GDM1 (cell line): ENCODE measurements at places on chromosomes 6 and 20.

- DNase-seq: no peak
These were observed 349.8 kb downstream of the CDC5L start for GRCh38 chr6:44737341-44737740.

GRCh38 chr20:21710341-21710740, 4.9 kb downstream of the PAX1 start:
- no peak for DNase-seq

GRCh38 chr20:47389867-47390347, 33.4 kb upstream of the ZMYND8 start:
- no peak for DNase-seq

DNA sequence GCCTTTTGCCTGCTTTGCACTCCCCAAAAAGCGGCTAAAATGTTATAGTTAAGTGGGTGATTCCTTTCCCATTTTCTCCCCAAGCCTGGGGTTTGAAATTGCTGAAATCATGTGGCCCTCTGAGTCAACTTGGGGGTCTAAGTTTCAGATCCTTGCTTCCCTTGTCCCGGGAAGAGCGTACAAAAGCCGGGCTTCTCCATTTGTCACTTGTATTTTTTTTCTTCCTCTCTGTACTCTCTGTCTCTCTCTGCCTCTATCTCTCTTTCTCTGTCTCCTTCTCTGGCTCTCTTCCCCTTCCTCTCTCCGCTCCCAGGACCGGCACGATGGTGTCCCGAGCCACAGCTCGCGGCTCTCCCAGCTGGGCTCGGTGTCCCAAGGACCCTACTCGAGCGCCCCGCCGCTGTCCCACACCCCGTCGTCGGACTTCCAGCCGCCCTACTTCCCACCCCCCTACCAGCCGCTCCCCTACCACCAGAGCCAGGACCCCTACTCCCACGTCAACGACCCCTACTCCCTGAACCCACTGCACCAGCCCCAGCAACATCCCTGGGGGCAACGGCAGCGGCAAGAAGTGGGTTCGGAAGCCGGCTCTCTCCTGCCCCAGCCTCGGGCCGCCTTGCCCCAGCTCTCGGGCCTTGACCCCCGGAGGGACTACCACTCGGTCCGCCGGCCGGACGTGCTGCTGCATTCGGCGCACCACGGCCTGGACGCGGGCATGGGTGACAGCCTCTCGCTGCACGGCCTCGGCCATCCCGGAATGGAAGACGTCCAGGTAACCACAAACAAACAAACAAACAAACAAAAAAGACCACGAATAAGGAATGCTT, 4.6 kb downstream of the TFAP2B start:
- no peak for DNase-seq

DNA sequence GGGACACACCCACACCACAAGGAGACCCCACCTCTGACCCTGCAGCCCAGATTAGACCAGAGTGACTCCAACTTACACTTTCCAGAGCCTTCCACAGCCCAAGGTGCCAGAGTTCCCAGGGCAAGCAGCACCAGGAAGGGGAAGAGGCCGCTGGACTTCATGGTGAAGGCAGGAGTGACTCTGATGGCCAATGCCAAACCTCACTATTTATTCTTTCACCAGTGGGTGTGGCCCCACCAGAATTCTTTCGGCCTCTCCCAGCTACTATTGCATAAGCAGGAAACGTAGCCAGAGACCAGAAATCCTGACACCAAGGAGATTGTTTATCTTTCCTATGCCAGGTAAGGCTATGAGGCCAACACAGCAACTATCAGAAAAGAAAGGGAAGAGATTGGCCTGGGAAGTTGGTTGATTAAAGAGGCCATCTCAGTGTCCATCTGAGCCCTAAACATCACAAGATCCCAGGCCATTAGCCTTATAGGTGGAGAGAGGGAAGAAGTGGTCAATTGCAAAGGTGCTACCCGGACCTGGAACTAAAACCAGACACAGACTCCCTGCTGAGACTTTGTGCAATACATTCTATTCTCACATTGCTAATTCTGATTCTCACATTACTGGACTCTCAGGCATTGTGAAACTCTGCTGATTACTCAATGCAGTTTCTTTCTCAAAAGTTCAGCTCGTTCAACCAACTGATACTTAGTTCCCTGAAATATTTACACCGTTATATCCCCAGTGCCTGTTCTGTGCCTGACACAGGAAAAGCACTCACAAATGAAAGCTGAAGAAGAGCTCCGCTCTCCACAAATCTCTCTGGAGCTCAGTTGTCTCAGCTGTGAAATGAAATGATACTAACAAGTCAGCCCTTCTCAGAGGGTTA, at the start of gene SLPI:
TSS of gene SLPI (minus strand) at position 182 of the 880 bp plus-strand sequence. CDS start at position 161, 21 bp downstream.
- no peak for DNase-seq

DNA sequence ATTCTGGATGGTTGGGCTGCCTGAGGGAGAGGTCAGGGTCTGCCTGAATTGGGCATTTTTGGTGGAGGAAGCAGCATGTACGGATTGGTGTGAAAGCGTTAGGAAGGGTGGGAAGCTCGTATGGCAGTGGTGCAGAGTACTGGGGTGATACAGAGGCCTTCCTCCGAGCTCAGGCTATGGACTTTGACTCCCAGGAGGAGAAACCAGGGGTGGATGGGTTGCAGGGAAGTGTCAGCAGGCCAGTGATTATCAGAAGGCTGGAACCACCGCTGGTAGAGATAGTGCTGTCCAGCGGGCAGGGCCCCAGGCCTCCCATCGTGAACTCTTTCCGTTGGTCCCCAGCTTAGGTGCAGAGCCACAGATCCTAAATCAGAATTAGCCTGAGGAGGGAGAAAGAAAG, 5.3 kb downstream of the WFDC5 start:
- DNase-seq: no peak

DNA sequence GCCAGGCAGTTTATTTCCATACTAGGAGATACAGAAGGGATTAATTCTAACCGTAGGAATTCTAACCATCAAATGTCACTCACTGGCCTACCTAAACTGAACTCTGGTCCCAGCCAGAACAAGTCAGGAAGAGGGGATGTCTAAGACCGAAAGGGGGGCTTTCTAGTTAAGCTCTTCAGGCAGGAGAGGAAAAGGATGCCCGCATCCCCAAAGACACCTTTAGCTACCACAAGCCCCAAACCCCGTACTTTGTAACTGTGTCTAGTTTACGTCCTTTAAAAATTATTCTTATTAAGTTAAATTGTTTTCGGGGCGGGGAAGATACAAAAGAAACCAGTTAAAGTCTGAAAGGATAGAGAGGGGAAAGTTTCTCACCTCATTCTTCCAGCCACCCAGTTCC, 1.2 kb upstream of the ZNF76 start:
- no peak for DNase-seq

GRCh38 chr6:77839292-77839691, 186.5 kb downstream of the MEI4 start:
- no peak for DNase-seq

DNA sequence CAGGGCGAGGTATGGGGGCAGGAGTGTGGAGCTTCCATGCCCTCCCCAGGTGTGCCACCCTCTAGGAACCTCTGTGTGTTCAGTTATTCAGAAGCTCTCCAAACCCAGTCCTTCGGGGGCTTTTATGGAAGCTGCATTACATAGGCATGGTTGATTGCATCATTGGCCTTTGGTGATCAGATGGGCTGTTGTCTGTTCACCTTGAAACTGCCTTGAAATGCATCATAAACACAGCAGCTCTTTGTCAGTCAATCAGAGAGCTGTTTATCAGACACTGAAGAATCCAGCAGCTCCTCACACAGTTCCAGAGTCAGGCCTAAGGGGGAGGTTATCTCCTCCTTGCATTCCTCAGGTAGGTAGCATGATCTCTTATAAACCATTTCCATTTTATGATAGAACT, 62.4 kb downstream of the E2F3 start:
- DNase-seq: no peak

- no peak for DNase-seq
These were observed 3.6 kb downstream of the AVP start for GRCh38 chr20:3080939-3081388.

GRCh38 chr6:5121956-5122355, 36.8 kb downstream of the PPP1R3G start:
- no peak for DNase-seq
